ENCODE measurements at places on chromosomes 4 and X. TPM values are rescaled to one million over a fixed set of nuclear protein-coding genes. Genes with fewer than 3 reads are reported as not detected.

- ATAC-seq = no peak
These were observed 26.0 kb upstream of the AWAT1 start for GRCh38 chrX:70208479-70208878.

DNA sequence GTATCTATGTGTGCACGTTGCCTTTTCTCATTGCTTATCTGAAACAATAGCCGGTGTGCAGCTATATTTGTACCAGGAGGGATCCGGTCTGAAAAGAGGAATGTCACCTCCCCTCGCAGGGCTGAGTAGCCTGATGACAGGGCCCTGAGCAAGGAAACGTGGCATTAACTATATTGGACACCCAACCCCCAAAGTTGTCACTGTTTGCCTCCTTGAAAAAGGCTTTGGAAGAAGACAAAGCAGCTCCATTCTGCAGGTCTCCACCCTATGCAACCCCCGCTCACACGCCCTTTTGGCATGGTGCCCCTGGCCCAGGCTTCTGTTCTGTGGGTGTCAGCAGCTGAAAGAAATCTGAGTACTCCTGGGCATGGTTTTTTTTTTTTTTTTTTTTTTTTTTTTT is 8.2 kb downstream of the PRRG3 start:
- peak; percentile 62 for ATAC-seq

GRCh38 chr4:78971326-78971725 is 32.1 kb upstream of the PAQR3 start:
- ATAC-seq = no peak

DNA sequence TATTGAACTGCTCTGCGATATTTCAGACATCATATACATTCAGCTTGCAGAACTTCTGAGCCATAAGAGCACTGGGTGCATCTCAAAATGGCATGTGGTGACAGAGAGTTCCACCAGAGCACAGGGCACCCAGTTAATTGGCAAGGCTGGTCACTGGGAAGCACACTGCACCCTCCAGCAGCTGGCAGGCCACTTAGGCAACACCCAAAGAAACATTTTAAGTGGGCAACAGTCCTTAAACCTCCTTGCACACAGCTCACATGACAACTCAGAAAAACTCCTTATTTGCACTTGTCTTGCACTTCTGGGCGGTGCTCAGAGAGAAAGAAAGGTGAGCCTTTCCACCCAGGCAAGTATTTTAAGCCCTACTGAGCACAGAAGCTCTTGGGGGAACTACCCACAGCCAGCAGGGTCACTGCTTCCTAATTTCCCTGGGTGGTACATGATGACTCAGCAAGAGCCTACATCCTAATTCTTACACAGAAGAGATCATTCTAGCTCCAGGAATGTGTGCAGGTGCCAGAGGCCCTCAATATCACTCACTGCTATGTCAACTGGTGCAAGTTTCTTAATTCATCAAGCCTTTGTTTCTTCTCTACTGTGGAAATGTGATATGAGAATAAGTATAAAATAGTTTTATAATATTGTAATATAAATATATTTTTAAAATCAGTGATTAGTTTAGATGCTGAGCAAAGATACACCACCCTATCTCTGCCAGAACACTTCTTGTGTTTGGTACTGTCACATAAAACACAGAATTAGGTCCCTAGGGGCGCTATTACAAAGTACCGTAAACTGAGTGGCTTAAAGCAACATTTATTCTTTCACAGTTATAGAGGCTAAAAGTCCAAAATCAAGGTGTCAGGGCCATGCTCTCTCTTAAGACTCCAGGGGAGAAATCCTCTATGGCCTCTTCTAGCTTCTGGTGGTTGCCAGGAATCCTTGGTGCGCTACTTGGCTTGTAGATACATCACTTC is 155.1 kb upstream of the PPARGC1A start:
- no peak for ATAC-seq

- peak; percentile 31 for ATAC-seq
These were observed 4.2 kb upstream of the TMSB4X start for GRCh38 chrX:12970691-12971202.

- ATAC-seq = no peak
These were observed 278.6 kb downstream of the ADGRA3 start for GRCh38 chr4:22237155-22237751.

GRCh38 chrX:64842492-64842891 is 133.8 kb downstream of the ZC4H2 start:
- no peak for ATAC-seq

DNA sequence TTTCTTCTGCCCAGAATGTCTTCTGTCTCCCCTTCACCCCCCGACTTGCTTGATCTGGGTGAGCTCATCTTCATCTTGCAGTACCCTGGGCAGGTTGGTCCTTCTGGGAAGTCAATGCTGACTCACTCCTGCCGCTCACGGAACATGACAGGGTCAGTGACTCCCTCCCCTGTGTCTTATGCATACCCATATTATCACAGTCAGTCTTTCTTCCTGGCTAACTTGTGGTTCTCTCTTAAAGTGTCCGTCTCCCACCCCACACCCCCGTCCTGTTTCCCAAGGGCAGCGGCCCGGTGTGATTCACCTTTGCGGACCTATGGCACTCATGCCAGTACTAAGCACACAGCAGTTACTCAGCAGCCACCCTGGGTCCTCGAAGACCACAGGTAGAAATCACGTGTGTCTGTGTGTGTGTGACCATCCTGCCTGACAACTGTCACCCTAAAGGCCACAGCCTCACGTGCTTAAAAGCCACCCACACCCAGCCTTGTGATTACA is 17.7 kb downstream of the IQSEC2 start:
- peak; percentile 94 for ATAC-seq

GRCh38 chr4:128940971-128941370 is 131.5 kb downstream of the JADE1 start:
- ATAC-seq = no peak

DNA sequence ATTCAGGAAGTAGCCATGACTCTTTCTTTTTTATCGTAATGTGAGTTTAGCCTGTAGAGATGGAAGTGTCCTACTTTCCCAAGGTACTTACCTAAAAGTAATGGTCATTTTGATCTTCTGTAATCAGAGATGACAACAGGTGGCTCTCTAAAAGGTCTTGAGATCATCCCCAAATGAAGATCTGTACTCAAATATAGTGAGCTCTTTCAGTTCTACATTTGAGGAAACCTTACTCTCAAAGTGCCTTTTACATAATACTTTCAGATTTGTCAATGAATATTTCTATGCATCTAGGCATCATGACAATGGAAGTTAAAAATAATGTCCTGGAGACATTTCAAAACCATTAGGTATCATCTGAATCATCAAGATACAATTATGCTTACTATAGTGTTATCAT is 17.2 kb upstream of the MND1 start:
- no peak for ATAC-seq

GRCh38 chr4:153276971-153277370 is 67.5 kb upstream of the MND1 start:
- no peak for ATAC-seq

DNA sequence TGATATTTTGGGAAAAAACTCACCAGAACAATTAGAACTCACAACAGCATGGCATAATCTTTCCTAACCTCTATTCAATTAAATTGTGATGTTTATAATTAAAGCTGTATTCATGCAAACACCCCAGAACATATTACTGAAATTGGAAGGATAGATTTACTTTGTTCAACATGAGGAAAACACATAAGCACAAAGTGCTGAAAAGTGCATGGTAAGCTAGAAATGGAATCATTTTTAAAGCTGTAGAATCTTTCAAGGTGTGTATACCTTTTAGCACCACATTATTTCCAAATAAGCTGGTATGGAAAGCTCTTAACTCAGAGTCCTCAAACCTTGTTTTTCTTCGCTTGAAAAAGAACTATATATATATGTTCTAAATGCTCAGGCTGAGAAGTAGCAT is 90.8 kb upstream of the NAP1L5 start:
- no peak for ATAC-seq

GRCh38 chrX:13051529-13052172 is 7.2 kb upstream of the FAM9C start:
- ATAC-seq = no peak

- ATAC-seq = no peak
These were observed 540.5 kb upstream of the BOD1L1 start for GRCh38 chr4:14167876-14168510.

GRCh38 chrX:9542106-9542760 is 77.4 kb downstream of the TBL1X start:
- peak; percentile 38 for ATAC-seq

GRCh38 chrX:153944140-153944799 is at the start of gene RENBP:
RENBP (minus strand) TSS chrX:153944643; CDS start chrX:153944610, 33 bp downstream.
- ATAC-seq = peak; percentile 86

DNA sequence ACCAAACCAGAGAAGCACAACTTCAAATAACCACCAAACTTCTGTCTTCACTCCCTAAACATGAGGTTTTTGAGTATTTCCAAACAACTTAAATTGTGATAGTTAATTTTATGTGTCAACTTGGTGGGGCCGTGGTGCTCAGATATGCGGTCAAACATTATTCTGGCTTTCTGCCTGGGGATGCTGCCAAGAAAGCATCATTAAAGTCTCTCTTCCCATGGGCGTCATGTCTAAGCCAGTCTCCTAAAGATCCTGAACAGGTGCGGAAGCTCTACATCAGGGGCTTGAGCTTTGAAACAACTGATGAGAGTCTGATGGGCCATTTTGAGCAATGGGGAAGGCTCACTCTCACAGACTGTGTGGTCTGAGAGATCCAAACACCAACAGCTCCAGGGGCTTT is 24.1 kb upstream of the SOD3 start:
- ATAC-seq = no peak

- ATAC-seq = no peak
These were observed 14.6 kb downstream of the ZNF718 start for GRCh38 chr4:138935-139334.

DNA sequence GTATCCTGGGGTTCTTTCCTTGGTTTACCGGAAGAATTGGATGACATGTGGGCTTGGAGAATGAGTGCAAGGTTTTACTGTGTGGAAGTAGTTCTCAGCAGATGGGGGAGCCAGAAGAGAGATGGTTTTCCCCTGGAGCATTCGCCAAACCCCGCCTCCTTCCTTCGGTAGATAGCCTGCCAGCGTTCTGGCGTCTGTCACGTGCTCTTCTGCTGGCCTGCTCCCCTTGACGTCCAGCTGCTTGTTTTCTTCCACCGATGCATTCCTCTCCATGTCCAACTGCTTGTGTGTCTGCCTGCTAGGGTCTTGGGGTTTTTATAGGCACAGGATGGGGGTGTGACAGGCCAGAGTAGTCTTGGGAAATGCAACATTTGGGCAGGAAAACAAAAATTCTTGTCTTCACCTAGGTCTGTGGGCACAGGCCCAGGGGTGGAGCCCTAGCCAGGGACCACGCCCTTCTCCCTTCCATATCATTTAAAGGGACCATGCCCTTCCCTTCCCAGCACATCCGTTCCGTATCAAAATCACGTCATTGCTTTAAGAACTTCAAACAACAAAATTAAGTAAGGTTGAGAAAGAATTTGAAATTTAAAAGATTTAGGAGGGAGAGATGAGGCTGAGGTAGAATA is 538.7 kb upstream of the SMIM31 start:
- no peak for ATAC-seq

DNA sequence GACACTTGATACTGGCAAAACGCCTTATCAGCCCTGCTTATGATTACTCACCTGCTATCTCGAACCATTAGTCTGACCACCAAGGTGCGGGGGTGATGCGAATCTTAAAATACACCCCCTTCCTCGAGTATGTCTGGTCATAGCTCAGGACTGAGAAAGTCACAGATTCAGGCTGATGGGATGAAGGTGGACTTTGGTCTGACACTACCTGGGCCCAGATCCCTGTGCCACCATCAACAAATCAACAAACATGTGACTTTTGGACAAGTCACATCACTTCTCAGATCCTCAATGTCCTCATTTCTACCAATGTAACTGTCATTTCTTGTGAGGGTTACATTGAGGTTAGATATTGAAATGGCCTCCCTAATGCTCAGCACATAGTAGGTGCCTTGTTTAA is 9.8 kb upstream of the MSN start:
- ATAC-seq = no peak

GRCh38 chrX:8201896-8202331 is 30.8 kb upstream of the VCX2 start:
- ATAC-seq = peak; percentile 84

DNA sequence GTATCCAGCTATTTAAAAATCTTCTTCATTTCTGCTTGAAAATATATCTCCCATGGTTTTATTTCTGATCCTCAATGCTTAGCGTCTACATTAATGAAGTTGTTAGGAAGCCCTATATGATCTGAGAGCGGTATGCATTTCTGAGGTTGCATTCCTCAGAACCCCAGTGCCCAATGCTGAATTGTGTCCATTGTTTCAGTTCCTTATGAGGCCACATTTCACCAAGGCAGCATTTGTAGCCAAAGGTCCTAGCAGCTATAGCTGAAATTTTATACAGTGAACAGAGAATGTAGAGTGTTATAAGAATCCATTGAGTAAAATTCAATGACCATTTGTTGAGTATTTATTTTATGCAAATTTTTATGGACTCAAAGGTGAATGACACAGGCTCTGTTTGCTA is 209.5 kb downstream of the PCDH7 start:
- no peak for ATAC-seq

GRCh38 chr4:67573193-67573592 is 14.7 kb downstream of the STAP1 start:
- ATAC-seq = no peak

DNA sequence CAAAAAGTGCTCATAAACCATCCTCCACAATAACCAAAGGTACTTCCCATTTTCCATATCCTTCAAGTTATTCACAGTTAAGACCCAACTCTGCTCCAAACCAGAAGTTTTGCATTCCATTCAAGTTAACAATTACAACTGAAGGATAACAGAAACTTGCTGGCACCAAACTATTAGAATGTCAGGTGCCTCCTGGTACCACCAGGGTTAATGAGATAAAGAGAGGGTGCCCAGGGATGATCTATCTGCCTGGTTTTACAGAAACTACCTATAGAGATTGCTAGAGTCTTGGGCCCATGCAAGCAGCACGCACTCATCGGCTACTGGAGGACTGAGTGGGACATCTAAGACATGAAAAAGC is 114.6 kb downstream of the RBM47 start:
- ATAC-seq = no peak

GRCh38 chrX:40581336-40581920 is 658 bp downstream of the ATP6AP2 start:
- ATAC-seq = no peak

Gene GLRA2
- total RNA-seq = 21.5 TPM

Gene GATB
- 13.3 TPM for total RNA-seq

Gene SSX2
- total RNA-seq = not detected

Gene MAGEA2B
- 1.7 TPM for total RNA-seq

Gene ELOVL6
- total RNA-seq = 55.9 TPM

Gene TRIML2
- 0.36 TPM for total RNA-seq

Gene GABRB1
- total RNA-seq = not detected

Gene FGFBP2
- total RNA-seq = 7.9 TPM

Gene PLAC8
- total RNA-seq = 0.55 TPM

Gene MID1
- total RNA-seq = 25.4 TPM

Gene PABPC1L2B
- total RNA-seq = not detected

All from motor neuron (in vitro differentiated cells).